ENCODE measurements at places on chromosomes 4 and X. TPM values are rescaled to one million over a fixed set of nuclear protein-coding genes. Genes with fewer than 3 reads are reported as not detected.

The FGA gene
- not detected for total RNA-seq

The SOX3 gene
- not detected for total RNA-seq

The ERCC6L gene
- 2.4 TPM for total RNA-seq

The GABRE gene
- 15.4 TPM for total RNA-seq

The PRSS12 gene
- total RNA-seq, result not detected

The PGRMC2 gene
- 58.6 TPM for total RNA-seq
